ENCODE measurements at places on chromosomes 7 and 10.

GRCh38 chr7:82624337-82624736, 180.8 kb upstream of the CACNA2D1 start:
- no peak for DNase-seq

DNA sequence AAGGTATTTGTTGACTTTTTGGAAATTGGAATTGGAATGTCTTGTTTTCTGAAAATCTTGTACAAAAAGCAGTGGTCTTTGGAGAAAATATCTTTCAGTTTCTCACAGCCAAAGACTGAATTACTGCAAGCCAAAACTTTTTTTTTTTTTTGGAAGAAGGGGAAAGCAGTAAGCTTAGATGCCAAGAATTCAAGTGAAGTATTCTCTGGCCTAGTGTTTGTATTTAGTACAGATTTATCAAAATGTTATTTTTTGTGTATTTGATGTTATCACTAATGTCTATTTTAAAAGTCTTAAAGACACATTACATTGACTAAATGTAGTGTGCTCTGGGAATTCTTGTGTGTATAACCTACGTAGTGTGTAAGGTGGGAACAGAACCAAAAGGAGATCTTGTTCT, 6.2 kb downstream of the TET1 start:
- DNase-seq, result no peak

DNA sequence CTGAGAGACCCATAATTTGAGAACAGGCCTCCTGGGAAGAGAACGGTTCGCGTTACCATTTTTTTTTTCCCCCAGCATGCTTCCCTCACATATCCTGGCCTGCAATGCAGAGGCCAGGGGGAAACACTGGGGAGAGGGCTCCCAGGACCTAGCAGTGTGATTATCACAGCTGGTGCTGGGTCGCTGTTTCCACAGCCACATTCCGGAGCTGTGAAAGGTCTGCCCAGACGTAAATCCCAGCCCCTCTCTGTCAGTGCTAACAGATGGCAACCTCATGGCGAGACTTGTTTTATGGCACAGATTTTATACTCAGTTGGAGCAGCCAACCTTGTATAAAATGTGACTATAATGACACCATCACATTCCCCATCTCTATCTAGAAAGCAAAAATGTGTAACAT, 150.5 kb downstream of the PLXDC2 start:
- DNase-seq, result no peak

GRCh38 chr10:44279426-44280126, 105.3 kb downstream of the CXCL12 start:
- no peak for DNase-seq

- no peak for DNase-seq
Observed at GRCh38 chr10:16996530-16996964, 133.1 kb downstream of the CUBN start.

GRCh38 chr7:102300643-102301221, 14.1 kb downstream of the SH2B2 start:
- DNase-seq, result no peak

DNA sequence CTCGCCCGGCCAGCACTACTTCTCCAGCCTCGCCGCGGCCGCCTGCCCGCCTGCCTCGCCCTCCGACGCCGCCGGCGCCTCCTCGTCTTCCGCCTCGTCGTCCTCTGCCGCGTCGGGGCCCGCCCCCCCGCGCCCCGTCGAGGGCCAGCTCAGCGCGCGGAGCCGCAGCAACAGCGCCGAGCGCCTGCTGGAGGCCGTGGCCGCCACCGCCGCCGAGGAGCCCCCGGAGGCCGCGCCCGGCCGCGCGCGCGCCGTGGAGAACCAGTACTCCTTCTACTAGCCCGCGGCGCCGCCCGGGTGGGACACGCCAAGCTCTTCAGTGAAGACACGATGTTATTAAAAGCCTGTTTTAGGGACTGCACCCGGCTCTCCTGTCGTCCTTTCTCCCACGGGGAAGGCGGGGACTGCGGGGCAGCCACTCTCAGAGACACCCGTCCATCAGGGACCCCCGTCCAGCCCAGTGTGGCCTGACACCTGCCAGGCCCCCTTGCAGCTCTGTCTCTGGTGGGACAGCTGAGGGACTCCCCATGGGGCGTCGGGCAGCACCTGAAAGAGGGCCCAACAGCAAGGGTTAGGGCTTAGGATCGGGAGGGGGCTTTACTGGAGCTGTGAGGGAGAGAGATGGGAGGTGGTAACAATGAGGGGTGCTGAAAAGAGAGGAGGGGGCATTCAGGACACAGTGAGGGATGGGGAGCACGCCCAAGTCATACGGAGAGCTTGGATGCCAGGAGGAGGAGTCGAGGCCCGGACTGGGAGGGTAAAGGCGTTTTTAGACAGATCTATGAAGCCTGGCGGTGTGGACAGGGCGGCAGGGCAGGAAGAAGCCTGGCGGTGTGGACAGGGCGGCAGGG, 34.7 kb downstream of the SPDYE6 start:
- no peak for DNase-seq

- DNase-seq, result no peak
Observed at GRCh38 chr7:134935701-134936100, 50.6 kb upstream of the AGBL3 start.

- DNase-seq, result peak; percentile 49
Observed at GRCh38 chr7:70693686-70694433, 438.1 kb upstream of the GALNT17 start.

GRCh38 chr7:16967300-16967811, 85.6 kb upstream of the AGR3 start:
- DNase-seq, result no peak

DNA sequence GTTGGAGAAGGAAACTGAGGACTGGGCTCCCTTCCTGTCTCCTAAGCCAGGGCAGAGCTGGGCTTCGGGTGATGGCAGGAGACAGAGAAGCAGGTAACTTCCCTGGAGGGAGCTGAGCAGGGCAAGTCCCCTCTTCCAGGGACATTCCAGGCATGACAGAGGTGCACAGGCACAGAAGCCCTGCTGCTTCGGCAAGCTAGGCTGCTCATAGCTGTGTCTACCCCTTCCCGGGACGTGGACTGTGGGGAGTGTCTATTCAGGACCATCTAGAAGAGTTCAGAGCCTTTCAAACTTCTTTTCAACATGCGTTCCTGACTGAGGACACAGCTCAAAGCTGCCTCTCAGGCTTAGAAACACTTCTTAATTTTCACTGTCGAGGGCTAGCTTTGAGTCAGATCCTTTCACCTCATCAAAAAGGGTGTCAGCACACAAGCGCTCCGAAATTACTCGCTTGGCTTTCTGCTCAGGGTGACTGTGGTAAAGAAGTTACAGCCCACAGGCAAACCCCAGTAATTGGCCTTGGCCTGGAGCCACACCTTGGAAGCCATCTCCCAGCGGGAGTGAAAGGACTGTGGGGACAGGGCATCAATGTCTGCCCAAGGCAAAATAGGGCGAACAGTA, 63.7 kb upstream of the STEAP1B start:
- no peak for DNase-seq

DNA sequence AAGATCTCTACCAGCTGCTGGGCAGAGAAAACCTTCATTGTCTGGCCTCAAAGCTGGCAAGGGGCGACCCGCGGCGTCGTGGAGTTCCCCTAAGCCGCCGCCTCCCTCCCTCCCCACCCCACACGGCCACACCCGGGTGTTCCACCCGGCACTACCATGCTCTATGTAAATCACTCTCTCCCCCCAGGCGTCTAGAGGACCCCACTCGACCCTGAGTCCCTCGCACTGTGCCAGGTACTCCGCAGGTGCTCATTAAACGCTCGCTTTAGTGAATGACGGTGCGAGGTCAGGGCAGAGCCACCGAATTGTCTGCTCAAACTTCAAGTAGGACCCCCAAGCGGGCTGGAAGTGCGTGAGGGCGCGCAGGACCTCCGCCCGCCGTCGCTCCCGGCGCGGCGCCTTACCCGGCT, 628 bp downstream of the PARP12 start:
- peak; percentile 63 for DNase-seq

DNA sequence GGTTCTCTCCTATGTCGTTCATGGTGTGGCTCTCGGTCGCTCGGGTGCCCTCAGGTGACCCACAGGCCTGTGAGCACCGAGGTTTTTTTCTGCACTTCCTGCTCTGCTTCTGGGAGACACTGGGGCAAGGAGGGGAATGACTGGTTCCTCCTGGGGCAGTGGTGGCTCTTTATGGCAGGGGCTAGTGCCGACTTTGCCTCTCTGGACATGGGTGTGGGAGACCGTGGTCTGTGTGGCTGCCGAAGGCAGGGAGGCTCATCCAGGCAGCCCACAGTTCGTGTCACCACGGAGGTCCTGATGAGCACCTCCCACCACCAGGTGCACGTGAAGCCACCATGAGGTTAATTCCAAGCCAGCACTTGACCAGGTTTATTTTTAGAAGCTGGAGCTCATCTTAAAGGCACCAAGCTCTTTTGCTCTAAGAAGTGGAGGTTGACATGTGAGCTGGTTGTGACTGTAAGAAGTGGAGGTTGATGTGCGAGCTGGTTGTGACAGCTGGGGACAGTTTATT, 24.7 kb upstream of the DPYSL4 start:
- no peak for DNase-seq

DNA sequence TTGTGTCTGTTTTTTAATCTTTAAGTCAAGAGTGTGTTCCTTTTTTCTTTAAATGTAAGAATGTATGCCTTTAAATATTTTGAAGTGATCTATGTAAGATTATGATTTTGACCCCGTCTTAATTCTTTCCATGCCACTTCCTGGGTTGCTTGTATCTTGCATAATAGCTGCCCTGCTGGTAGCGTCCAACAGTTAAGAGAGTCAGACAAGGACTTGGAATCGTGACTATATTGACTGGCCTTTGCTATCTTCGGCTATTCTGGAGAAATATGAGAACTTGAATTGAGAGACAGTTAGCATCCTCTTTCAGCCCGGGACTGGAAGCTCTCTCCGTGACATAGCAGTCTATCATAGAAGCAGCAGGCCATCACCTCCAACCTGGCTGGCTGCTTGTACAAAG, 13.0 kb downstream of the NRP1 start:
- DNase-seq, result no peak

DNA sequence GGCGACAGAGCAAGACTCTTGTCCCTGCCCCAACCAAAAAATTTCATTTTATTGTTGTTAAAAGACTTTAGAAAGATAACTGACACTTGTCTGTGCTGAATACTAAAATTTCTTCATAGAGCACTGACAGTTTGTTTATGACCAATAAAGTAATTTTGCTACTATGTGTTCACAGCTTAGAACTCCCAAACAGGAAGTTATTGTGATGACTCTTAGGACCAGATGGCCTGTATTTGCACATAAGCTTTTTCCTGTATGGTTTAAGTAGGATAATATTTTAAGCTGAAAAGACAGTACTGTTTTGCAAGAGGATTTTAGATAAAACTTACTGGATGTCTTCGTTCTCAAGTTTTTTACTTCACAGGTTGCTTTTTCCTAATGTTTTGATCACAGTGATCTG, 80.7 kb downstream of the MMRN2 start:
- DNase-seq, result no peak

DNA sequence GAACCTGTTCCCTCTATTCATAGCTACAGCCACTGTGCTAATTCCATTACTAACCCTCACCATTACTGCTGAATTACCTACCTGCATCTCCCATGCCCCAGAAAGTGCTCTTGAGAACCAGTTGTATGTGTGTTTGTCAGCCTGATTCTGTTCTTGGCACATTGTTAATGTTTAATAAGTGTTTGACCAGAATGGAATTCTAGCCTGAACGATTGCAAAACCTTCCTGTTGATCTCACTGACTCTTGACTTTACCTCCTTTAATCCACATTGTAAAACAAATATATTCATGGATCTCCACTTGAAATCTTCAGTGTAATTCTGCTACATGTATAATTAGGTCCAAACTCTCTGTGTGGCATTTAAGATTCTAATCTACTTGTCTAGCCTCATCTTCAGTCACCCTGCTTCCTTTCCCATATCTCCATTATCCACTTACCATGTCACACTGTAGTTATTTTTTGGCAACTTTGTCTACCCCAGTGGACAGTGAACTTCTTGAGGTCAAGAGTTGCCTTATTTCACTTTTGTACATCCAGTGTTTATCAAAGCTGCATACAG, 4.9 kb downstream of the ZNF277 start:
- DNase-seq, result no peak

- no peak for DNase-seq
Observed at GRCh38 chr10:88226071-88226659, 357.0 kb downstream of the RNLS start.

GRCh38 chr10:63416376-63416775, 49.4 kb downstream of the JMJD1C start:
- no peak for DNase-seq

Measured in stimulated activated CD4-positive, alpha-beta T cell treated with anti-CD3 and anti-CD28 coated beads, Interleukin-4, amount 100 ng/mL, for 4 hours (primary cell).